Osteocyte (in vitro differentiated cells): ENCODE measurements at places on chromosomes 2 and 18. TPM values are rescaled to one million over a fixed set of nuclear protein-coding genes. Genes with fewer than 3 reads are reported as not detected.

The AP1S3 gene
- 3.1 and 3.5 TPM in 2 replicates for total RNA-seq

The KCNE4 gene
- 3.5 and 3.7 TPM in 2 replicates for total RNA-seq

The LYPD1 gene
- total RNA-seq, result 0.18 and 0.19 TPM in 2 replicates

The CTDSP1 gene
- 131 and 138 TPM in 2 replicates for total RNA-seq

The CDH20 gene
- not detected in 2 replicates for total RNA-seq

The MEP1B gene
- not detected in 2 replicates for total RNA-seq

The TXNDC2 gene
- 0.11 and 0.29 TPM in 2 replicates for total RNA-seq

The CLEC4F gene
- not detected in 2 replicates for total RNA-seq

The FER1L5 gene
- 0.13 TPM in 1 of 2 replicates, not detected in the other for total RNA-seq

The ZNF521 gene
- 52.2 and 57.1 TPM in 2 replicates for total RNA-seq

The AKAIN1 gene
- total RNA-seq, result not detected in 2 replicates

DNA sequence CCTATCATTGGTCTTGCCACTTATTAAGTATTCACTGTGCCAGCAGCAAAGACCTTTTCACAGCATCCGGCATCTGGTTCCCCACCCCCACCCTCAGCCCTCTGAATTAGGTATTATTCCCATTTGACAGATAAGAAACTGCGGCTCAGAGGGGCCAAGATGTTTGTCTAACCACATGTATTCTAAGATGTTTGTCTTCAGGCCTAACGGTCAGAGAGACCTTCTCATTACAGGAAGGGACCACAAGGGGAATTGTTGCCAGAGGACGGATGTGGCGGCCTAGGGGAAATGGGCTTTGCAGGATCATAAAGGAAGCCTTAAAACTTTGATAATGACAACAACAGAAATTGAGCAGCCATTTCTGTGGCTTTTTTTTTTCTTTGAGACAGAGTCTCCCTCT, 16.6 kb downstream of the NPPC start:
- H3K4me3 ChIP-seq, result no peak overlapping the region
- H3K27me3 ChIP-seq, result peaks cover 18% of the 10 kb centered on the region
- H3K36me3 ChIP-seq, result no peaks in the 10 kb centered on the region
- H3K27ac ChIP-seq, result no peak overlapping the region
- no peak for DNase-seq
- peaks cover 2% of the 10 kb centered on the region for H3K4me1 ChIP-seq

DNA sequence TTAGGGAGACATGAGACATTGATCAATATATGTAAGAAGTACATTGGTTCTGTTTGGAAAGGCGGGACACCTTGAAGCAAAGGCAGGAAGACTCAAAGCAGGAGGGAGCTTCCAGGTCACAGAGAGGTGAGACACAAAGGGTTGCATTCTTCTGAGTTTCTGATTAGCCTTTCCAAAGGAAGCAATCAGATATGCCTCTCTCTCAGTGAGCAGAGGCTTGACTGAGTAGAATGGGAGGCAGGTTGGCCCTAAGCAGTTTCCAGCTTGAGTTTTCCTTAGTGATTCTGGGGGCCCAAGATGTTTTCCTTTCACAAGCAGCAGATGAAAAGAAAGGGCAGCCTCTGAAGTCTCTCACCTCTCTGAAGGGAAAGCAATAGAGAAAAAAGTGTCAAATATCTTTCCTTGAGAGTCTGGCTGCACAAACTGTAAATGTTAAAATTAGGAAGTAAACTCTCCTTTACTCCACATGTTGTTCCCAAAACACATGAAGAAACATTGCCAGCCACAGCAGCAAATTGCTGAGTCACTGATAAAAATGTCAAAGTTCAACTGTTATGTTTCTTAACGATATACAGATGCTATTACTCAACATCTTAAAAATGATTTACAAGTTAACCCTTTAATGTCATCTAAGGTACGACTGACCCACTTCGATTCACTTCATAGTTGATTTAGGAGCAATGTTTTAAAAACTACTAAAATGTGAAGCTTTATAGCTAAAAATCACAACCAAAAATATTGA, 40.3 kb downstream of the CYB5A start:
- peaks cover 13% of the 10 kb centered on the region for H3K36me3 ChIP-seq
- H3K27ac ChIP-seq, result peak overlapping the region; percentile 64
- H3K27me3 ChIP-seq, result no peaks in the 10 kb centered on the region
- DNase-seq, result no peak
- no peak overlapping the region for H3K4me3 ChIP-seq
- H3K4me1 ChIP-seq, result peaks cover 12% of the 10 kb centered on the region

GRCh38 chr2:40740419-40740818, 288.5 kb upstream of the SLC8A1 start:
- H3K4me1 ChIP-seq, result peaks cover under 1% of the 10 kb centered on the region
- peaks cover 10% of the 10 kb centered on the region for H3K27me3 ChIP-seq
- H3K4me3 ChIP-seq, result no peak overlapping the region
- no peak for DNase-seq
- no peak overlapping the region for H3K27ac ChIP-seq
- no peaks in the 10 kb centered on the region for H3K36me3 ChIP-seq

DNA sequence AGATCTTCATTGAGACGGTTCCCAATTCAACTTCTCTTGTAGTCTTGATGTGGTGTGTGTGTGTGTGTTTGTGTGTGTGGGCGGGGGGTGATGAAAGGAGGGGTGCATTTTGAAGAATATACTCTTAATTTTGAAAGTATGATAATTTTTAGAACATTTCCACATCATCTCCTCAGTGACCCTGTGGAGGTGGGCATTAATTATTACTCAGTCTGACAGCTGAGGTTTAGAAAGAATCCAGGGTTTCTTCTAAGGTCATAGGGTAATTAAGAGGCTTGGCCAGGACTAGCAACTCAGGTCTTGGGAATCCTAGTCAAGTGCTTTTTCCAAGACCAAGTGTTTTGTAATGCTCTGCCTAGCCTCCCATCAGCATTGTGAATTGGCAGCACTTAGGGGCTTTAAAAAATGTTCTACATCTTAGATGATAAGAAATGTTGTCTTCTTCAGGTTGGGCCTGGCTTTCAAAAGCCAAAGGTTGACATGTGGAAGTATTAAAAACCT, 100.5 kb downstream of the SPTBN1 start:
- no peaks in the 10 kb centered on the region for H3K27me3 ChIP-seq
- H3K4me3 ChIP-seq, result peak overlapping the region; percentile 73
- no peak for DNase-seq
- no peaks in the 10 kb centered on the region for H3K36me3 ChIP-seq

DNA sequence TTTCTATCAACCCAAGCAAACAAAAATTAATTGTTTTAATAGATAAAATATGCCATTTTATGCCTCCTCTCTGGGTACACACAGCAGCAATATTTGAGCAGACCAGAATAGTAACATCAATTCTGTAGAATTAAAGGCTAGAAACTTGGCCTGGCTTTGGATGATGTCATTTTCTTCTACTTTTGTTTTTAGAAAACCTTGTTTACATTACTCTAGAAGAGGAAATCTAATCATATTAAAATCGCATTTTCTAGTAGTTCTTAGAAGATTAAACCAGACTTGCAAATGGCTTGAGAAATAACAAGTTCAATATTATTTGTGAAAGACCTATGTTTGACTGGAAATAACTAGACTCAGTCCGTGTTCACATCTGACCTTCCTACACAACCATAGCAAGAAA, 102.3 kb upstream of the RFX8 start:
- DNase-seq, result no peak
- no peaks in the 10 kb centered on the region for H3K4me1 ChIP-seq

- DNase-seq, result no peak
- H3K36me3 ChIP-seq, result no peaks in the 10 kb centered on the region
- no peak overlapping the region for H3K4me3 ChIP-seq
Observed at GRCh38 chr2:21289989-21290388, 166.2 kb downstream of the TDRD15 start.

DNA sequence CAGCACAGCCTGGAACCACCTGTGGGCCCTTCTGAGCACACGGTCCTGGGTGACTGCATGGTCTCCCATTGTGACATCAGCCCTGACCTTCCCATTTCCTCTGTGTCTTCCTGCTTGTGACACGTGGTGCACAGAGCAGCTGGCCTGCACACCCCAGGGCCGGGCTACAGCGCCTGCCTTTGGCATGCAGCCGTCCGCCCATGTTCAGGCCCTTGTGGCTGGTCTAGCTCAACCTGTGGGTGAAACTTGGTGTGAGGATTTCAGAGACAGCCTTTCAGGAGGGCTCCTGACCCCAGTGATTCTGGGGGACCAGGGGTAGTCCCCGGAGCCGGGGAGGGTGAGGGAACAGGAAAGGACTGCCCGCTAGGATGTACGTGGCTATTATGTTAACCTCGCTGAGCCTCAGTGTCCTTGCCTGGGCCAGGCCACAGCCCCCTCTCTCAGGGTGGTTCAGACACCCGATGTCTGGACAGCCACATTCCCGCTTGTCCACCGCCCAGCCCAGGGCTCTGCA, 284.8 kb upstream of the HS6ST1 start:
- no peak overlapping the region for H3K4me3 ChIP-seq
- DNase-seq, result no peak
- peaks cover 14% of the 10 kb centered on the region for H3K4me1 ChIP-seq
- H3K36me3 ChIP-seq, result no peaks in the 10 kb centered on the region
- no peaks in the 10 kb centered on the region for H3K27me3 ChIP-seq

GRCh38 chr2:83221258-83221657, 1237.8 kb downstream of the SUCLG1 start:
- H3K27me3 ChIP-seq, result peaks cover 2% of the 10 kb centered on the region
- no peak for DNase-seq
- H3K4me1 ChIP-seq, result no peaks in the 10 kb centered on the region
- no peak overlapping the region for H3K4me3 ChIP-seq

DNA sequence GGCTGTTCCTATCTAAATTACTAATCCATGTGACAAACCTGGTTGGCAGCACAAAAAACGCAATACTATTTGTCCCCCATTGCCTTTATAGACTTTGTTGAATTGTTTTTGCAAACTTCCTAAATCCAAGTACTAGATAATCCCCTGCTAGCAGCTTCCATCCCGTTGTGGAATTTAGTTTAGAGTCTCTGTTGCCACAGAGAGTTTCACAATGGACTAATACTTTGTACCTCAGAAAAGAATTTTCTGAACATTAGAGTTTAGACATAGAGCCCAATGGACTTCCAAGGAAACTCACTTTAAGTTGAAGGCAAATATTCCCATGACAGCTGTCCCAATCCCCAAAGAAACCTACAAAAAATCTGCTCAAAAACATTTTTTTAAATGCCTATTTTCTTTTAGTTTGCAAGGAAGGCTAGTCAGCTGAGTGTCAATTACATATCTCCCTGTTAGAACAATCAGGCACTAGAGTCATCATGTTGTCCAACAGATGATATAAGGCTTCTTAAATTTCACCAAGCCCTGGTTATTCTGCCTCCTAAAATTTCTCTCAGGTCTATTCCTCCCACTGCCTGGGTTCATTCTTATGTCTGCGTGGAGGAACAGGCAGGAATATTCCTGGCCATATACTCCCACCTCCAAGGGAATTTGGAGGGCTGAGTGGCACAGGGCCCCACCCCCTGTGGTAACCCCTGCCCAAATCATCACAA, 27.2 kb downstream of the RNF152 start:
- DNase-seq, result no peak
- H3K27ac ChIP-seq, result peak overlapping the region; percentile 50
- no peak overlapping the region for H3K4me3 ChIP-seq

DNA sequence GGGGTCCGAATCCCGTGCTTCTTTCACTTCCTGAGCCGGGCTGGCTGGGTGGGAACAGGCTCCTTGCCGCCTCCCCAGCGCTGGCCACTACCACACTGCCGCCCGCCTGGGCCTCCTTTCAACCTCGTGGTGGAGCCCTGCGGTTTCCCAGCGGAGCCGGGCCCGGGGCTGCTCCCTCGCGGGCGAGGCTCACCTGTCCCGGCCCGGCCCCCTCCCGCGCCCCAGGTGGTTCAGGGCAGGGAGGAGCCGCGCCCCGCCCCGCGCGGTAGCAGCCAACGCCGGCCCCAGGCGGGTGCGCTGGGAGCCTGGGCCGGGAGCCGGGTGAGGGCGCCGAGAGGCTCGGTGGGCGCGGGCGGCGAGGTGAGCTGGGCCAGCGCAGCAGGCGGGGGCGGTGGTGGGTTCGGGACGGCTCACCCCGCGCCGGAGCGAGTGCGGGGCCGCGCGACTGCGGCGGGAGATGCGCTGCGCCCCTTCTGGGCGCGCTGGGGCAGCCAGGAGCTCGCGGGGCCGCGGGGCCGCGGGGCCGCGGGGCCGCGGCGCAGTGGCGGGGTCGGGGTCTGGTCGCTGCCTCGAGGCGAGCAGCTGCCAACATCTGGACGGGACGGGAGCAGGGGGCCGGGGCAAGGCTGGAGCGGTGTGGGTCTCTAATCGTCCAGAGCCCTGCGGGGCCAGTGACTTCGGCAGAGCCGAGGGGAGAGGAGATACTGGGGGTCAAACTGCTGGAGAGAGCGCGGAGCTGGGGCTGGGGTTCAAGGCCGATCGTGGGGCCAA, at the start of gene LYPD6B:
Gene LYPD6B, plus strand, starts transcription at position 258 of the 771 bp plus-strand sequence. CDS start 92,250 bp downstream, outside the sequence.
- H3K27ac ChIP-seq, result peak within 1 kb of the TSS; percentile 41
- H3K4me3 ChIP-seq, result peak within 1 kb of the TSS; percentile 75
- peaks cover 21% of the 10 kb centered on the region for H3K4me1 ChIP-seq
- H3K27me3 ChIP-seq, result no peaks in the 10 kb centered on the region
- DNase-seq, result no peak
- H3K36me3 ChIP-seq, result no peaks in the 10 kb centered on the region

- no peaks in the 10 kb centered on the region for H3K36me3 ChIP-seq
- peaks cover 35% of the 10 kb centered on the region for H3K4me1 ChIP-seq
- DNase-seq, result no peak
- H3K27ac ChIP-seq, result no peak overlapping the region
- H3K4me3 ChIP-seq, result no peak overlapping the region
Observed at GRCh38 chr2:42086500-42086953, 38.7 kb downstream of the PKDCC start.

- peaks cover 54% of the 10 kb centered on the region for H3K27me3 ChIP-seq
- no peaks in the 10 kb centered on the region for H3K36me3 ChIP-seq
- DNase-seq, result no peak
Observed at GRCh38 chr2:136126021-136126420, 8.1 kb upstream of the CXCR4 start.

GRCh38 chr2:147250652-147251356, 594.0 kb upstream of the ACVR2A start:
- no peak overlapping the region for H3K27ac ChIP-seq
- H3K36me3 ChIP-seq, result no peaks in the 10 kb centered on the region
- DNase-seq, result no peak
- peaks cover 4% of the 10 kb centered on the region for H3K27me3 ChIP-seq
- no peaks in the 10 kb centered on the region for H3K4me1 ChIP-seq

- H3K36me3 ChIP-seq, result no peaks in the 10 kb centered on the region
- H3K27me3 ChIP-seq, result peaks cover 39% of the 10 kb centered on the region
- H3K27ac ChIP-seq, result no peak overlapping the region
- peaks cover 8% of the 10 kb centered on the region for H3K4me1 ChIP-seq
Observed at GRCh38 chr18:10454681-10455557, 484 bp downstream of the APCDD1 start.
